ENCODE measurements at places on chromosomes 6 and 20.

GRCh38 chr6:155188707-155189496, 74.9 kb upstream of the CLDN20 start:
- no peak for DNase-seq

GRCh38 chr6:73382462-73383113, 12.0 kb upstream of the DDX43 start:
- no peak for DNase-seq

- no peak for DNase-seq
Measured at GRCh38 chr6:28211840-28212509, 13.1 kb upstream of the ZSCAN9 start.

- DNase-seq, result no peak
Measured at GRCh38 chr6:72561629-72562028, 60.2 kb upstream of the KCNQ5 start.

DNA sequence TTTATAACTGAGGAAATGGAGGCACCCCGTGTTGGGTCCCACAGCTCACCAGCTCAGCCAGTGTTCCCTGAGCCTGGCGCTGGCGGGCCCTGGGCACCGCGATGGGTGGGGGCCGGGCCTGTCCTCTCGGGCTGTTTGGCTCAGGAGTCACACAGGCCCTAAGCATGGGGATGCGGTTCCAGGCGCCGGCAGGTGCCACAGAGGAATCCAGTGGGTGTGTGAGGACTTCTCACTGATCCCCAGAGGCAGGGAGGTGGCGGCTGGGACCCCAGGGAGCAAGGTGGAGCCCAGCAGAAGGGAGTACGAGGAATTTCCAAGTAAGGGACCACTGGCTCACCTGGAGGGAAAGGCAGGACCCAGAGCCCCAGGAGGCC, 57.5 kb downstream of the IRF4 start:
- DNase-seq, result no peak

- no peak for DNase-seq
Measured at GRCh38 chr6:10478187-10479040, 42.7 kb upstream of the GCNT2 start.

DNA sequence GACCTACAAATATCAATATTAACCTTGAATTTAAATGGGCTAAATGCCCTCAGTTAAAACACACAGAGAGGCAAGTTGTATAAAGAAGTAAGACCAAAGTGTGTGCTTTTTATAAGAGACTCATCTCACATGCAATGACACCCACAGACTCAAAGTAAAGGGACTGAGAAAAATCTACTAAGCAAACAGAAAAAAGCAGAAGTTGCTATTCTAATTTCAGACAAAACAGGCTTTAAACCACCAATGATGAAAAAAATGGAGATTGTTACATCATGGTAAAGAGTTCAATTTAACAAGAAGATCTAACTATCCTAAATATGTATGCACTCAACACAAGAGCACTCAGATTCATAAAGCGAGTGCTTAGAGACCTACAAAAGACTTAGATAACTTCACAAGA, 741.9 kb upstream of the MARCKS start:
- no peak for DNase-seq

GRCh38 chr6:151876122-151876521, 68.6 kb downstream of the ESR1 start:
- DNase-seq, result no peak

DNA sequence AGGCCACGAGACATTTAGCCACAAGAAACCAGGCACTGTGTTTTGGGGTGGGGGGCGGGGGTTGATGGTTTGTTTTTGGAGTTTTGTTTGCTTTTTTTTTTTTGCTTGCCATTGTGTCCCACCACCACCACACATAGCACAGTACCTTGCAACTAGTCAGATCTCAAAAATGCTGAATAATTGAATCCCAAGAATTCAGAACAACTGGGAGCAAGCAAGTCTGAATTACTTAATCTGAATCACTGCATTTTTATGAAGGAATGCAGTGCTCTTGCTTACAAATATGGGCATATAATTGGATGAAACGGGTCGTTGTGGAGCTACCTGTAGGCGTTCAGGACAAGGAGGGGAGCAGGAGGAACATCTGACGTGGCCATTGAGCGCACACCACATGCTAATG, 151.5 kb upstream of the CDYL start:
- DNase-seq, result no peak

GRCh38 chr20:16263582-16263981, 309.7 kb downstream of the KIF16B start:
- no peak for DNase-seq

DNA sequence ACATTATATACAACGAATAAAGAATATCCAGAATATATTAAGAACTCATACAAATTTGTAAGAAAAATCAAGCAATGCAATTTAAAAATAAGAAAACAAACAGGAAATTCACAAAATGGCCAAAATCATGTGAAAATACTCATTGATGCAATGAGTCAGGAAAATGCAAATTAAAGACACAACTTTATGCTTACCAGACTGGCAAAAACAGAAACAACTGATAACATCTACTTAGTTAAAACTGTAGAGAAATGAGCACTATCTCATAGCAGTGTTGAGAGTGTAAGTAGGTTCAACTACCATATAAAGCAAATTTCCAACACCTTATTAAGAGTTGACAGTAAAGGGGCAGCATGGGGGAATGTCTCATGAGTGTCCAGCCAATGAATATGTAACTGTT, 62.3 kb downstream of the SYCP2 start:
- DNase-seq, result no peak

GRCh38 chr20:5973172-5973571, 22.7 kb downstream of the MCM8 start:
- DNase-seq, result no peak

DNA sequence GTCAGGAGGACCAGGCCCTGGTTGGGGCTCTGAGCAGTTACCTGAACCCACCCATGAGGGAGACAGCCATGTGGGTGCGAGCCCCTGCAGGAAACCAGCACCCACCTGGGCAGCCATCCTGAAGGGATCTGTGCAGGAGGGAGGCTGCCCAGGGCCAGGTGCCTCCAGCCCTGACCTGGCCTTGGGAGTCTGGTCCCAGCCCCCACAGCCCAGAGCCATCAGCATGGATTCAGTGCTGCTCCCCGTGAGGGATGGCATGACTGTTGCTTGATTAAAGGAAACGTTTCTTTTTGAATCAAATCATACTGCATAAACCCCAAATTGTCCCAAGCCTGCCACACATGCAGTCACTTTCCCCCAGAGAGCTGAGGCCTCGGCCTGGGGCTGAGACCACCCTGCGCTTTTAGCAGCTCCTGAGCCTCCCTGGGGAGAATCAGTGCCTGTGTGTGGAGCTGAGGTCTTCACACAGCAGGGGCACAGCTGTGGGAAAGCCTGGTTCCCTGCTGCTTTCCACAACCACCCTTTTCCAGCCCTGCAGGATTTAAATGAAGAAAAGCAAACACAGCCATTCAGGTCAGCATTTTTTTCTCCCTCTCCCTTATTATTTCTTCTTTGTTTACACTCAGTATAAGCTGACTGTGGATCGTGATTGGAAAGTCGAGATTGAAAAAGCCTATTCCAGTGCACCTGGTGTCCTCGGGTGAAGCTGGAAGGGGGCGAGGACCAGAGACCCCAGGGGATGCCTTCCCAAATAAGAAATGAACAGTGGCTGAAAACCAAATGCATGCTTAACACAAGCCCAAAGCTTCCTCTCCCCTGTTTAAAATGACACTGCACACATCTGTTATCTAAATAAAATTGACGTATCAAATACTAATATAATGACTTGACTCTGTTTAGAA, 283.9 kb downstream of the SMOC2 start:
- DNase-seq, result no peak

GRCh38 chr20:2887715-2888114, 14.4 kb downstream of the PTPRA start:
- DNase-seq, result no peak

Measured in stimulated activated CD8-positive, alpha-beta memory T cell treated with anti-CD3 and anti-CD28 coated beads, Interleukin-7, amount 100 ng/mL, for 24 hours (primary cell).